CD4-positive, alpha-beta T cell treated with Interleukin-12 subunit alpha and Interleukin-12 subunit beta, for 1 hour (primary cell): ENCODE measurements at places on chromosomes 3 and 15.

DNA sequence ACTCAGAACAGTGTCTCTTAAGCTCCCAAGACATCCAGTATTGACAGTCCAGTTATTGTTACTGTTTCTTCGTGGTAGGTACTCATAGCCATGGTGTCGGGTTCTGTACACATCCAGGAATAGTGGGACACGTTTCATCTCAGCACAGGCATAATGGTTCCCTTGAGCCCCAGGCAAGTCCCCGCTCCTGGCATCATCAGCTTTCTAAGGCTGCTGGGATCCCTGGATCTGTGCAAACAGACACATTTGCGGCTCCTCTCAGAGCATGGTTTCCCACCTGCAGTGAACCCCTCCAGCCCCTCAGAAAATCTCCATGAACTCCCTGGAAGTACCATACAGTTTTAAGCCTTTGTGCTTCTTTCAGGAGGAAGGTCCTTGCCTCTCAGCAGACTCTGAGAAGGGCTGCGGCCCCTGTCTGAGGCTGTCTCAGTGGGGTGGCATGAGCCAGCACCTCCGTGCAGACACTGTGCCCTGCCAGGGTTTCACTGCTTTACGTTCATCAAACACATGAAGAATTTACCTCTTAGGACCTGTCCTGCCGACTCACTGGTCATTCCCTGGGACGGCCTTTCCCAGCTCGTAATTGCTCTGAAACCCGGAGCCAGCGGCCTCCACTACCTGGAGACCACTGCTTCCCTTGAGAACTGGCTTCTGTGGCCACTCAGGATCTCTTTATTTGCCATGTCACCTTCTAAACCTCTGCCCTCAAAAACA lies 124.9 kb downstream of the LRRK1 start:
- no peak for DNase-seq

DNA sequence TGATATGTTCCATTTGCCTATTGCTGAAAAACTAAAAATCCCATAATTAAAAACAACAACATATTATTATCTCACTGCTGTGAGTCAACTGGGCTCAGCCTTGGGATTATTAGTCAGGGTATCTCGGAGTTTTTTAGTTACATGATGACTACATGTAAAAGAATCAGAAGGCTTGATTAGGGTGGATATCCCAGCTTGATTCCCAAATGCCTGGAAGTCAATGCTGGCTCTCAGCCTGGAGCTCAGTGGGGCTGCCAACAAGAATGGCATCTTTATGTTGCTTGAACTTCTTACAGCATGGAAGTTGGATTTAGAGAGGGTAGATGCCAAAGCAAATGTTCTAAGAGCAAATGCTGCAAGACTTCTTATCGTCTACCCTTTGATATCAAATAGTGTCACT lies 278.5 kb downstream of the PLOD2 start:
- no peak for DNase-seq

GRCh38 chr3:154656486-154656885 lies 226.5 kb upstream of the GPR149 start:
- no peak for DNase-seq

DNA sequence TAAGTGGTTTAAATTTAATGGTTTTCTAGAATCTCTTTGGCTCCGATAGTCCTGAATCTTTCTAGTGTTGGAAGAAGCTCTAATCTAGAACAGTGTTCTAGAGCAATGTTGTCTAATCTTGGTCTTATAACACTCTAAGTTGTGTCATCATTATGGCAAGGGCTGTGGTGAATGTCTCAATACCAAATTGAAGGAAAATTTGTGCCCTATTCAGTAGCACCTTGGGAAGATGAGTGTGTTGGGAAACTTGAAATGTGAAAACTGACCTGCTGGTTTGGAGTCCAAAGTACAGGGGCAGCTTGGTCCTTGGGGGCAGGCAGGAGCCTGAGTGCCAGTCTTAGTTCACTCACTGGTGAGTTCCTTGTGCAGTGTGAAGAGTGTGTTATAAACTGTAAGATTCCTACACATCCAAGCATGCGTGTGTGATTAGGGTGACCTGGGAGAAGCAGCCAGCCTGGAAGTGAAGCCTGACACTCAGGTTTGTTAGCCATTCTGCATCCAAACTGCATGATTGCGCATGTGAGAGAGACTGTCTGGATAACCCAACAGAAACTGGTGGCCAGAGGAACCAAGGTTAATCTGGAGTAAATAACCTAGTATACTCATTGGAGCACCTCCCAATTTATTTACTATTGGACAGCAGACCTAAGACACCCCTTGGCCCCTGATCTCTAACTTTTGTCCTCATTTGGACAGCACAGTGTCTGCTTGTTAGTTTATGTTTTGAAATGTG lies 14.6 kb downstream of the ZNF592 start:
- DNase-seq = no peak

DNA sequence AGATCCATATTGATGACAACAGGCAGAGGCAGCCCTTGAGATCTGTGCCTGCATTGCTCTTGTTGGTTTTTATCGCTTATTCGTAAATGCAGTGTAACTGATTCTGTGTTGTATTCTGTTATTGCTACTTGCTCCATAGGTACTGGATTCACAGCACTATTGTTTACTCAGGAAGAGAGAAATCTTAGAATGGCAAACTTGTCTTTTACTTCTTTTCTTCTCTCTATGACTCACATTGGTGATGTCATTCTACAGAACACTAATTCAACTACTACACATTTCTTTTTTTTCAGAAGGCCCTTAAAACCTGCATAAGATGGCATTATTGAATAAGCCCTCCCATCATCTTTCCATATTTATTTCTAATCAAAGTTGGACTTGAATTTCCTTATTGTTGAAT lies 201.0 kb upstream of the GBE1 start:
- DNase-seq = no peak

DNA sequence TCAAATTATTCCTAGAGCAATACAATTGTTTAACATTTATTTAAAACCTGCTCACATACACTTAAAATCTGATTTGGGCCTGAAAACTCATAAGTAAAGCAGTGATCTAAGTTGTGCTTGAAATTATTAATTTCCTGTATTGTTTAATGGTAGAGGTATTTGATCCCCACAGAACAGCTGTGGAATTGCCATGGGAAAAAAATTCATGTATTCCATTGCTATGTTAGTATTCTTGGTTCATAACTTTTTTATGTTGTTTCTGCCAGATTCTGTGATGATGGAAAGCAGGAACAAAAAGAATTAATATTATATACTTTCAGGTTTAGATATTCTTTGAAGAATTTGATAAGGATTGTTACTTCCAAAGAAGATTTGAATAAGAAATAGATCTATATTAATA lies 831.5 kb upstream of the NR2F2 start:
- DNase-seq = no peak

DNA sequence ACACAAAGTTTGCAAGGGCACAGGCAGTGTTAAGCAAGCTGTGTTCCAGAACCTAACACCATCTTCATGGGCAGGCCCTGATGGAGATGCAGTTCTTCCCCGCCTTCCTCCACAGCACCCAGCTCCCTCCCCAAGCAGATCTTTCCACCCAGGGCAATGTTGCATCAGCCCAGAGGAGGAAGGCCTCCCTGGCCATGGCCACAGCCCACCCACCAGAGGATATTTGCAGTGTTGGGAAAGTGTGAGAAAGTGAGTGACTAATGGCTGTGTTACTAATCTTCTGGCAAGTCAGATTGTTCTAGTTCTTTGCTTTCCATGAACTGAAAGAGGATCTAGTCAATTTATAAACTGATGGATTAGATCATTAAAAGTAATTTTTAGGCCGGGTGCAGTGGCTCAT lies 42.0 kb upstream of the ATP10A start:
- DNase-seq = no peak

- no peak for DNase-seq
Measured at GRCh38 chr15:73800662-73801345, 47.7 kb upstream of the INSYN1 start.

DNA sequence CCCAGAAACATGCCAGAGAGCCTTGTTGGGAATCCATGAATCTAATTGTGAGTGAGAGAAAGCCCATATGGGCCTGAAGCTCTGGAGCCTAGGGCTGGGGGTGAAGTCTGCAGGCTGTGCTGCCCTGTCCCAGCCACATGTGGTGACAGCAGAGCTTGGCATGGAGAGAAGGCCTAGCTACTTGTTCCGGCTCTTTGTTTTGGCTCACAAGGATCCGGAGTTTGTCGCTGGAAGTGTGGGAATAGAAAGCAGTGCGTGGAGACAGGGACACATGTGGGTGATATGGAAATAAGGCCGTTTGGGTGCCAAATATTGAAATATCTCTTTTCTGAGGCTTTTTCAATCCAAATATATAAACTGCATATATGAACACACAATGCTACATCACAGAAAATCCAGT lies 78.2 kb downstream of the CLSTN2 start:
- DNase-seq = no peak

DNA sequence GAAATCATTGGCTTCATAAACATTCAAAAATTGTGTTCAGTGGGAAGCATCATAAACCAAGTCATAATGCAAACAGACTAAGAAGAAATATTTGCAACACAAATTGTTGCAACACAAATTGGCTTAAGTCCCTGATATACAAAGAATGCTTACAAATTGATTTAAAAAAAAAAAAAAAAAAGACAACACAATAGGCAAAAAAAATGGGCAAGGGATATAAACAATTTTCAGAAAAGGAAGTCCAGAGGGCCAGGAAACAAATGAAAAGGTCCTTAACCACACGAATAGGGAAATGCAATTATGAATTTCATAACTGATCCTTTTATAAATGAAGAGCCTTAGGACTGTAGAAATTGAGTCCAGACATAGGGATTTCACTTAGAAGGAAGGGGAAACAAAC lies 98.9 kb downstream of the LRRK1 start:
- DNase-seq = no peak

DNA sequence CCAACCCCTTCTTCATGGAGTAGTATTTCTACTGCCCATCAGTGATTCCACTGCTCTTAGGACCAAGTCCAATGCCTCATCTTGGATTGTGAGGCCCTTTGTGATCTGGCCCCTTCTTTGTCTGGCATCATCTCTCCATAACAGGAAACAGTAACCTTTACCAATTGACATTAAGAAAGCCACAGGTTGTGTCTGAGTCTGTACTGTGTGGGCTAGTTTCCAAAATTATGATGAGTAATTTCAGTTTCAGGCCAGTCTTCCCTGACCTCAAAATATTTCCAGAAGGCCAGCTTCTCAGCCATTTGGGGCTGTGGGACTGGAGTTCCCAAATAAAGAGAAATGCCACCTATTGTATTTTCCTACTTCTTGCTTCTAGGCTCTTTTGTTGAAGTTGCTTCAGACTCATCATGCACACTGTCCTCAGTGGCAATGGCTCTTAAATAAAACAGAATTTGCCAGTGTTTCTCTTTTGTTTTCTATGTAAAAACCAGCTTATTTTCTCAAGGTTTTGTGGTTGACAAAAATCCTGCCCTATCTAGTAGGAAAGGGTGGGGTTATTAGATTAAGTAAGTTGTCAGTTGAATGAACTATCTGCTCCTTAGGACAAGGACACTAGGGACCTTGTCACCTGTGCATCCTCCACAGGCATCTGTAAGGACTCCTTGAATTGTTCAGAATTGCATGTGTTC lies 47.0 kb upstream of the ACKR4 start:
- DNase-seq = no peak

- no peak for DNase-seq
Measured at GRCh38 chr15:28931828-28932227, 46.1 kb downstream of the APBA2 start.

- DNase-seq = no peak
Measured at GRCh38 chr3:31142139-31142538, 247.7 kb upstream of the GADL1 start.

DNA sequence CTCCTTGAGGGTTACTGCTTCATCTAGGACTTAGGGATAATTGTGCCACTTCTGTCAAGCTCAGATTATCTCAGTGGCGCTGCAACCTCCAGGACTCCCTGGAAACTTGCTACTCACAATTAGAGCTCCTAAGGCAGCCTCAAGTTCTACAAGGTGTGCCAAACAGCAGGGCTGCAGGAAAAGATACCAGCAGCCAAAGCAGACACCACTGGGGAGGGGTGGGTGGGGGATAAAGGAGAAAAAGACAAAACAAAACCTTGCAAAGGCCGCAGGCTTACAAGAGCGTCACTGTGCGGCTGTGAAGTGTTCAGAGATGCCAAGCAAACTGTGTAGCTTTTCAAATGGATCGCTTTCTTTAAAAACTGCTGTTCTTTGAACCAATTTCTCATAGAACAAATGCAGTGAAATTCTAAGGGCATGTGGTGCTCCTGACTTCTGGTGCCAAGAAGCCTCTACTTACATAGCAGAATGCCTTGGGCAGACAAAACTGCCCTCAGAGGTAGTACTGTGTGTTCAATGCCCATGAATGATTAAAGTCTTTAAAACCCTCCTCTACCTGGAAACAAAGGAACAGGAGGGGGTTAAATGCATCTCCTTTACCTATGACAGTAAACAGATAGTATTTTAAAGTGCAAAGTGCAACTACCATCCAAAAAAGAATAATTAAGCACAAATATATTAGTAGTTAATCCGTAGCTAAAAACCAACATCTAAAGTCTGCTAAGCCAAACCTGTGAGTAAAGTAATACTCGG lies 353.4 kb downstream of the FOXP1 start:
- no peak for DNase-seq

- DNase-seq = no peak
Measured at GRCh38 chr3:152676810-152677379, 158.0 kb upstream of the P2RY1 start.

DNA sequence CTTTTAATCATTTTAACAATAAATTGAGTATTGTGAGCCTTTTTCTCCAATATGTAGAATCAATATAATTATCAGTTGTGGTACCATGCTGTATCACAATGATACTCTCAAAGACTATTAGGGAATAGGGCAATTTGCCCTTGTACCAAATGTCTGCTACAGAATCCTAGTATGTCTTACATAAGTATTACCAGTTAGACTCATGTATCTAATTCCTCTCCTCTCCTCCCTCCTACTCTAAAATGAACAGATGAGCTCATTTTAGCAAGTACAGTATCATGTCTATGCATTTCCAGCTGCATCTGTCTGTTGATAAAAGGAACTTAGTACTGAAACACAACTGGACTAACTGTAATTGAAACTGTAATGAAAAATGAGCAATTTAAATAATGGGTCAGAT lies 124.3 kb upstream of the ATP11B start:
- DNase-seq = no peak

- no peak for DNase-seq
Measured at GRCh38 chr15:65361708-65362459, 15.9 kb downstream of the IGDCC3 start.

DNA sequence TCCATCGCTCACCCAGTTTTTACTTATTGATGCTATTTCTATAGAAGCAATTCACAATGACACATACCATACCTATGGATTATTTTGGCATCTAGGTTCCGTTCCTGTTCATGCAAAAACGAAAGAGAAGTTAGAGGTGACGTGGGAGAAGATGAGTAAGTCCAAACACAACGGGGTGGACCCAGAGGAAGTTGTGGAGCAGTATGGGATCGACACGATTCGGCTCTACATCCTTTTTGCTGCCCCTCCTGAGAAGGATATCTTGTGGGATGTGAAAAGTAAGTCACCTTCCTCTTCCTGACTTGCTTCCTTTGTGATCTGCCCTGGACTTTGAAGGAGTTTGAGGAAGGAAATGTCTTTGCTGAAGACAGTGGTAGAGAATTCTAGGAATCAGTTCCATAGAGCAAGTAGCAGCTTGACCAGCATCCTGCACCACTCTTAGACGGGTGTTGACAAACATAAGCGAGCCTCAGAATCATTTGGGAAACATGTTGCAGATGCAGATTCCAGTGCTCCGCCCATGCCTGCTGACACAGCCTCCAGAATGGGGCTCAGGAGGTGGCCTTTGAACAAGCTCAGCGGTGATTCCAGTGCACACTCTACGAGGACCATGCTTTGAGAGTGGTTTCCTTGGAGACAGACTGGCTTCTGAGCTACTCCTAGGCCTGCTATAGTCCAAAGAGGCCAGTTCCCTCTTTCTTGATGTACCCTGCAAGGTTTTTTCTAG lies 78.4 kb upstream of the LIMD1 start:
- DNase-seq = no peak
